Panc1 (cell line): ENCODE measurements at places on chromosomes 5 and 9.

GRCh38 chr9:78971540-78971939 lies 600.2 kb upstream of the TLE4 start:
- no peak for DNase-seq

DNA sequence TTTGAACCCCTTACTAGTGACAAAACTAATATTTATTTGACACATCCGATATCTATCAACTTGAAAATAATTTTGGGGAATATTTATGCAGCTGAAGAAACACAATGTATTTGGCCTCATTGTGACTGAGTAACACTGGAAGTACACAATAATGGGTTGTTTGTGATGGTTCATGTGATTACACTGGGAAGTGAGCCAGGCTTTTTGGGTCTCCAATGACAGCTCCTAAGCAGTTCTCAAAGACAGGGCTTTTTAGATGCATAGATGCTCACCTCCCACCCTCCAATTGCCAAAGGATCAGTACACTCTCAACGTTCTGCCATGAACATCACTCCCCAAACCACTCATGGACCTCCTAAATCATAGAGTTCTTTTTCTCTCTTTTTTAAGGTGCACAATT lies 170.0 kb downstream of the SLC24A2 start:
- no peak for DNase-seq

GRCh38 chr9:21070906-21071305 lies 6.8 kb downstream of the IFNB1 start:
- DNase-seq = no peak

- DNase-seq = no peak
Observed at GRCh38 chr5:115274584-115274983, 11.9 kb upstream of the PGGT1B start.

GRCh38 chr5:127894461-127894860 lies 189.1 kb upstream of the SLC12A2 start:
- DNase-seq = no peak

- DNase-seq = no peak
Observed at GRCh38 chr5:186091-187041, 4.9 kb upstream of the LRRC14B start.

GRCh38 chr5:172607213-172607793 lies 33.8 kb upstream of the NEURL1B start:
- no peak for DNase-seq

GRCh38 chr5:73284220-73284795 lies 111.3 kb downstream of the TMEM174 start:
- no peak for DNase-seq

DNA sequence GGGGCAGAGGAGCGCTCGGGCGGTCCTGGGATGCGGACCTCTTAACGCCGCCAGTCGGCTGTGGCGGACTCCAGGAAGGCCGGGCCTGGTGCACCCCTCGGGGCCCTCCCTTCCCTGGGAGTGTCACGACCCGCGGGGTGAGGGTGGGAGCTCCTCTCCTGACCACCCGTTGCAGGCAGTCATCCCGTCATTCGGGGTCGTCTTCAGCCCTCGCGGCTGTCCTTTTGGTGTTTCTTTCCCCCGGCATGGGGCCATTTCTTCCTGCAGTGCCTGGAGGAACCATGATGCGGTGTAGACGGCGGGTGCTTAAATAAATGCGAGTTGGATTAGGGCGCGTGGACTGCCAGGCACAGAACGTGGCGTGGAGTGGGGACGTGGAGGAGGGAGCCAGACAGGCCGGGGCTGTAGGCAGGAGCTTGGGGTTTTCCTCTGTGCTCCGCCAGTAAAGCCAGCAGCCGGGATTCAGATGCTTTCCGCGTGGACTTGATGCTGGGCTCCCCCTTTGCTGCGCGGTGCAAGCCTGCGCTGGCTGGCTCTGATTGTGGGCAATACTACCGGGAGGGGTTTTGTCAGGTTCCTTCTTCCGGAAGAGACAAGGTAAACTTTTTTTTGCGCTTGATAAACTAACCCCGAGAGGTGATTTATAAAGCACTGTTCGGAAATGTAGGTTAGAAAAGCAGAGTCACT lies 868 bp downstream of the KDM4C start:
- DNase-seq = no peak

DNA sequence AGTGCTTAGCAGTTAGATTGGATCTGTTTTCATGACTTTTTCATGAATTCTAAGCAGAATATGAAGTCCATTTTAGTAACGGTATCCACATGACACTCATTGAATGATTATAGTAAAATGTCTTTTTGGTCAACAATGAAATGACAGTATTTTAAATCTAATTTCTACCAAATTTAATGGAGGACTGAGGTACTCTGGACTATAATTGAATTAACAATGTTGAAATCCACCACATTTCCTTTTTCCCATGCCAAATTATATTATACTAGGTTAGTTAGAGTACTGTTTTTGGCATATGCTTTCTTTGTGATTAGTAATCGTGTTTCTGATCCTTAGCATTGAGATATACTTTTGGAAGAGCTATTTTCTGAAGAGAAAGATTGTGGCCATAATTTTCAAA lies 40.6 kb downstream of the CDC42SE2 start:
- no peak for DNase-seq

GRCh38 chr9:82882138-82882537 lies 180.8 kb downstream of the RASEF start:
- DNase-seq = no peak

GRCh38 chr9:79242489-79242888 lies 329.3 kb upstream of the TLE4 start:
- no peak for DNase-seq

DNA sequence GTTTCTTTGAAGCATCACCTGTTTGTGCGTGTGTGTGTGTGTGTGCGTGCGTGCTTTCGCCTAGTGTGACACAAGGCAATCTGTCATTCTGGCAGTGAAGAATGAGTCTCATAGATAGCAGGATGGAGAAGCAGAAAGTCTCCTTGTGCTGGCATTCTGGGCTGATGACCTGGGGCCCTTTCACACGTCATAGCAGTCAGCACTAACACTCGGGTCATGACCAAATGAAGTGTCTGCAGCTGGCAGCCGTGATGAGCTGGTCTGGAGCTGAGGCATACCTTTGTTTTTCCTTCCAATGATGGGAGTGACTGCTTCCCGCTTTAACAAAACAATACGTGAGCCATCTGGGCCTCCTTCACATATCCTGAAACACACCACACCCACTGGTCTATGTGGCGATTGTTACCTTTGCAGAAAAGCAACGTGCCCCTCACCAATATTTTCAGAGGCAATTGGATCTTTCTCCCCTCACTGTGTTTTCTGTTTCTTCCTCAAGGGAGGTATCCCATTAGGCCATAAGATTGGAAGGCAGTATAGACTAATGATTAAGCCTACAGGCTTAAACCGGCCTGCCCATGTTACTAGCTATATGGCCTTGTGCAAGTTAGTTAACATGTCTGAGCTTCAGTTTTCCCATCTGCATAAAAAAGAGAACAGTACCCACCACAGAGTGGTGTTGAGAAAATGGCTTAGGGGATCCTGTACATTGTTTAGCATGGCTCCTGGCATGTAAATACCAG lies 88.8 kb downstream of the SREK1 start:
- no peak for DNase-seq

DNA sequence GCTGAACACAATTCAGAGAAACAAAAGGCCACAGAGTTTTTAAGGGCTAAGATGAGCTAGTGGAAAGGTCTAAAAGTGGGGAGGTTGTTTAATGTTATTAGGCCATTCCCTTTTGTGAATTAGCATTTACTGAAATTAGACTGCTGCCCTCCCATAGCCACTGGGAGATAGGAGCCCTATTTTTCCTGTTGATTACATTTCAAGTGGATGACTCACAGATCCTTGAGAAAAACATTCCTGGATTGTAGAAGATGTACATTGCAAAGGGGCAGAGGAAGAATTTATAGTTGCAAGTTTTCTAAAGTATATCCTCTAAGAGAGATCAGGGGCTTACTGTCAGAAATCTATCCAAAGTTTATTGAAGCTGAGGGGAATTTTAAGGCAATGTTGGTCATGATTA lies 367.1 kb upstream of the IZUMO3 start:
- no peak for DNase-seq

- DNase-seq = no peak
Observed at GRCh38 chr5:151148583-151148982, 9.0 kb downstream of the ANXA6 start.

- DNase-seq = no peak
Observed at GRCh38 chr9:3511551-3511950, 14.2 kb downstream of the RFX3 start.

DNA sequence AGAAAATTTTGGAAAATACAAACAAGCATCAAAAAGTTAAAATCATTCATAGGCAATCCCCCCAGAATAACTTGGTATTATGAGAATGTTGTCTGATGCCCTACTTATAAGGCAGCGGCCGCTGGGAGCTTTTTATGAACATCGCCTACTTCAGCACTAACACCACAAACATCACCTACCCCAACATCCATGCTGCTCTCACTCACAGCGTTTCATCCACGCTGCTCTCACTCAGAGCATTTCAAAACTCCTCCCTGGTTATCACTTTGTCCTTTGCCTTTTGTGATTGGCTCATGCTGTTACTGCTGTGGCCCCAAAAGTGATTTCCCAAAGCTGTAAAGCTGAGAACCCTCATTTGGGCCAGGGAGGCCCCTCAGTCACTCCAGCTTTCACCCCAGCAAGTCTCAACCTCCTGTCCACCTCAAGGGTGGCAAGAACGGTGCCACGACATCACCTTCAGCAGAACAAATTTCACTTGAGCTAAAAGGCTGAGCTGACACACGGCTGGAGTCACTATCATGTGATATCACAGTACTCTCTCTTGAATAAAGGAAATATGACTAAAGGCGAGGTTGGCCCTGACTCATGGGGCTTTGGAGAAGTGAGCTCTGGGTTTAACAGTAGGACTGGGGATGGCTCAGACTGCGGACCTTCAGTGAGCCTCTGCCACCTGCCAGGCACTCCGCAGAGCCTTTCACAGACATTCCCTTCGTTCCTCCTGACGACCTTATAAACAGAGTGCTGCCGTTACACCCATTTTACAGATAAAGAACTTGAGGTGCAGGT lies 25.2 kb downstream of the SHC3 start:
- DNase-seq = peak; percentile 70

- DNase-seq = no peak
Observed at GRCh38 chr5:141245250-141245717, at the start of gene PCDHB15. Gene PCDHB15 (plus strand): TSS chr5:141245395. CDS start chr5:141245579, 184 bp downstream.

GRCh38 chr9:106535439-106535838 lies 327.5 kb upstream of the ZNF462 start:
- no peak for DNase-seq

- no peak for DNase-seq
Observed at GRCh38 chr9:87517732-87518131, 20.1 kb downstream of the DAPK1 start.

- no peak for DNase-seq
Observed at GRCh38 chr5:173946323-173946722, 42.6 kb upstream of the C5orf47 start.

DNA sequence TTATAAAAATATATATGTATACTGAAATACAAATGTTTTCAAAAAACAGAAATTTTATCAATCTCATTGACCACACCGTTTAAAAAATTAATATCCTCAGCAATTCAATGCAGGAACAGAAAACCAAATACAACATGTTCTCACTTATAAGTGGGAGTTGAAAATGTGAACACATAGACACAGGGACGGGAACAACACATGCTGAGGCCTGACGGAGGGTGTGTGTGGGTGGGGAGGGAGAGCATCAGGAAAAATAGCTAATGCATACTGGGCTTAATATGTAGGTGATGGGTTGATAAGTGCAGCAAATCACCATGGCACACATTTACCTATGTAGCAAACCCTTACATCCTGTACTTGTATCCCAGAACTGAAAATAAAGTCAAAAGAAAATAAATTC lies 409.5 kb downstream of the MLLT3 start:
- DNase-seq = no peak

DNA sequence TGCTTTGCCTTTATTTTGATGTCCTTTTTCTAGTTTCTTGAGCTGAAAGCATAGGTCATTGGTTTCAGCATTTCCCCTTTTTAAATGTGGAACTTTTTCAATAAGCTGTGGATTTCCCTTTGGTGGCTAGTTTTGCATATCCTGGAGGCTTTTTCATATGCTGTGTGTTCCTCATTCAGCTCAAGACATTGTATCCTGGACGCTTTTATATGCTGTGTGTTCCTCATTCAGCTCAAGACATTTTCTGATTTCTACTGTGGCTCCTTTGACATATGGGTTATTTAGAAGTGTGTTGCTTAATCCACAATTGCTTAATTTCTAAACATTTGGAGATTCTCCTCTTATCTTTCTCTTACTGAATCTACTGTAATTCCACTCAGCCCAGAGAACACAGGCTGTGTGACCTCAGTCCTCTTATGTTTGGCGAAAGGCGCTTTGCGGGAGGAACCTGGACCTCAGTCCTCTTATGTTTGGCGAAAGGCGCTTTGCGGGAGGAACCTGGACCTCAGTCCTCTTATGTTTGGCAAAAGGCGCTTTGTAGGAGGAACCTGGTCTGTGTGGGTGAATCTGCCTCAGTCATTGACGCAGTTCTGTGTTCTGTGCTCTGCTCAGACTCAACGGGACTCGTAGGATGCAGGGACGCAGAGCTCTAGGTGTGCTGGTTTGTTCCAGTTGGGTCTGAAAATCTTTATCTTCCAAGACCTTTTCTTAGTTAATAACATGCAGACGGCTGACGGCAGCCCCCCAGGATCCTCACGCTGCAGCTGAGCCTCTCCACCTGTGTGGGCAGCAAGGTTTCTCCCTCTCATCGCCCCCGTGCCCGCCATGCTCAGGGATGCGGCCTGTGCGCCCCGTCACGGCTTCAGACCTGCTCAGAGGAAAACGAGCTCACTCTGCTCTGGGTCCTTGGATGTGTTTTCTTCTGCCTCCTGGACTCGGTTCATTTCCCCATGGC lies 6.0 kb upstream of the SLC9A3 start:
- DNase-seq = no peak

GRCh38 chr9:129979071-129979745 lies 63.8 kb downstream of the FNBP1 start:
- DNase-seq = no peak

GRCh38 chr5:172007175-172008110 lies 1.0 kb upstream of the FBXW11 start:
- no peak for DNase-seq

GRCh38 chr5:138445547-138446271 lies 6.9 kb downstream of the REEP2 start:
- DNase-seq = no peak

DNA sequence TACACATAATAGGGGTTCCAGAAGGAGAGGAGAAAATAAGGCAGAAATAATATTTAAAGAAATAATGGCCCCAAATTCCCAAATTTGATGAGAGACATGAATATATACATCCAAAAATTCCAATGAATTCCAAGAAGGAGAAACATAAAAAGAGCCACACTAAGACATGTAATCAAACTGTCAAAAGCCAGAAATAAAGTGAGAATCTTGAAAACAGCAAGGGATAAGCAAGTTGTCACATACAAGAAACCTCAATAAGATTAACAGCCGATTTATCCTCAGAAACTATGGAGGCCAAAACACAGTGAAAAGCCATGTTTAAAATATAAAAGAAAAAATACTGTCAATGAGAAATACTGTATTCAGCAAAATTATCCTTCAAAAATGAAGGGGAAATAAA lies 14.5 kb downstream of the CATSPER3 start:
- DNase-seq = no peak
